Effector memory CD4-positive, alpha-beta T cell (primary cell): ENCODE measurements at places on chromosomes 3 and 15.
A peak's percentile ranks its signal among the peaks of the same experiment; 100 is the strongest.

GRCh38 chr15:96066126-96066525 lies 264.4 kb upstream of the NR2F2 start:
- DNase-seq = no peak

- no peak for DNase-seq
Measured at GRCh38 chr15:77710637-77711036, 77.9 kb upstream of the LINGO1 start.

GRCh38 chr3:76527773-76528172 lies 512.1 kb upstream of the ROBO2 start:
- no peak for DNase-seq

DNA sequence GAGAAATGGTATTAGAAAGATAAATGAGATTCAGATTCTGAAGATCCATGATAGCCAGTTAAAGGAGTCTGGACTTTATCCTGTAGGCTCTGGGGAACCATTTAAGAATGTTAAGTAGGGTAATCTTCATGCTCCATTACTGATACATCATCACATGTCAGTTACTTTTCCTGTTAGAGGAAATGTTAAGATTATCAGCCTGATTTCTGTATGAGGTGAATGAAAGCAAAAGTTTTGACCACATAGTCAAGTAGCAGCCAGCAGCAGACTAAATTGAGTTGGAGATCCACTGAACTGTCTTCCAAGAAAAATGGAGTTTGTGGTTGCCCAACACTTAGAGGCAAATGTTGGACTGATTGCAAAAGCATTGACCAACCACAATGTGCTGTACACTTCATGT lies 4.7 kb upstream of the COPB2 start:
- DNase-seq = no peak

- DNase-seq = no peak
Measured at GRCh38 chr3:69342074-69342473, 43.8 kb downstream of the FRMD4B start.

- DNase-seq = peak; percentile 51
Measured at GRCh38 chr3:33047842-33048834, 48.8 kb downstream of the GLB1 start.

- DNase-seq = no peak
Measured at GRCh38 chr15:43144512-43144911, 11.1 kb downstream of the TMEM62 start.

GRCh38 chr3:113212150-113212843 lies 940 bp downstream of the BOC start:
- DNase-seq = no peak

DNA sequence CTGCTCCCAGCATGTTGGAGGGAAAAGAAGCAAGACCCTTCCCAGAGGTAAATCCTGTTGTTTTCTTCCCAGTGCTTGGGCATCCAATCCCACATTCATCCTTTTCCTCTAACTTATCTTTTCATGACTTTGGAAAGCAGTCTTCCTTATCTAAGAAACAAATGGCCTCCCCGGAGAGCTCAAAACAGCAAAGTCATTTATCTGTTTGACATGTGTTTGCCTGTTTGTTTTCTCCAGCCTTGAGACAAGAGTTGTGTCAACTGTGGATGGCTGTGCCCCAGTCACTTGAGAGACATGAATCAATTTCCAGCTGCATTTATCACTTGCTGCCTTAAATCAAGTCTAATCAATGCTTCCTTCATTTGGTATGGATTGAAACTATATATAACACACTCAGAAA lies 103.9 kb downstream of the SHQ1 start:
- DNase-seq = no peak

GRCh38 chr3:29329986-29330890 lies 49.4 kb downstream of the RBMS3 start:
- no peak for DNase-seq

DNA sequence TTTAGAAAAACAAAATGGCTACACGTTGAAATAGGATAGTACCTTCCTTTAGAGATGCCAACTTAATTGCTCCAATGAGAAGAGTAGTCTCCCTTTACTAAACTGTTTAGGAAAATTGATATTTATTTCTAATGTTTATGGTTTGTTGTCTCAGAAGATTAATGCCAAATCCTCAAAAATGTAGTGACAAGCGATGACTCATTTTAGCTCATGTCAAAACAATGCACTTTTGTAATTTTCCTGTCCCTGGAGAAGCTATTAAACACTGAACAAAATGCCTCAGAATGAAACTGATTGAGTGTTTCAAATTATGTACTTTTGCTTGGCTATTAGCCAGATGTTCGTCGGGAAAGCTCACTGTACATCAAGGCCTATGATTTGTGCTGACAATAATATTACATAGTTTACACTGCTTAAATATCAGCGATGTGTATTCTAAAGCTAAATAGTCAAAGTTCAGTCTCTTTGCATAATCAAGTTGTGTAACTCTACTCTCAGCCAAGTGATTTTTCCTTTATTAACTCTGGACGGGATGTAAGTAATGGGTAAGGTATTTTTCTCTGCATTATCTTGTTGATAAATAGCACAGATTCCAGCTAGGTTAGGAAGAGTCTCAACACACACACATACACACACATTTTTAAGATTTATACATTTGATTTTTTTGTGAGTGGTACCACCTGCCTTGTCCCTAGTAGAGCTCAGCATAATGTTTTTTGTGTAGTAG lies 83.7 kb downstream of the CMSS1 start:
- DNase-seq = no peak

- no peak for DNase-seq
Measured at GRCh38 chr15:66285533-66286280, 7.7 kb upstream of the DIS3L start.

- no peak for DNase-seq
Measured at GRCh38 chr15:49343546-49343945, 79.5 kb upstream of the FGF7 start.

- DNase-seq = no peak
Measured at GRCh38 chr15:30008156-30008555, 74.6 kb upstream of the GOLGA8J start.

DNA sequence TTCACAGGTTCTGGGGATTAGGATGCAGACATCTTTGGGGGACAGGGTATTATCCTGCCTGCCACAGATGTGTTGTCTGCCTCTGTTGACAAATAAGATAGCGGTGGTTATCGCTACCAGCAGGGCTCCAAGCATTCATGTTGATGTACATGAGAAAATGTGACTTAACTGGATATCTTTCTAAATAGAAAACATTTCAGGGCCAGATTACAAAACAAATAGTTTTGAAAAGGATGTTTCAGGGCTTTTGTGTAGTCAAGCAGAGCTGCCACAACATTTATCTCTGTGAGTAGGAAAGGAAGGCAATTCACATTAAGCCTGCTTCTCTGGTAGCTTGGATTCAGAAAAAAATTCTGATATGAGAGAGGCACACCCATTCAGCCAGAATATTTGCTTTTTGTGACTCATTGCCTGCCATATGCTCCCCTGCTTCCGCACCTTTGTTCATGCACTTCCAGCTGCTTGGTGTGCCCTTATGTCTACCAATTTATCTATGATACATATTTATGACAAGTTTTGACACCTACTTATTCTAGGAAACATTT lies 22.8 kb downstream of the PLS1 start:
- DNase-seq = no peak

DNA sequence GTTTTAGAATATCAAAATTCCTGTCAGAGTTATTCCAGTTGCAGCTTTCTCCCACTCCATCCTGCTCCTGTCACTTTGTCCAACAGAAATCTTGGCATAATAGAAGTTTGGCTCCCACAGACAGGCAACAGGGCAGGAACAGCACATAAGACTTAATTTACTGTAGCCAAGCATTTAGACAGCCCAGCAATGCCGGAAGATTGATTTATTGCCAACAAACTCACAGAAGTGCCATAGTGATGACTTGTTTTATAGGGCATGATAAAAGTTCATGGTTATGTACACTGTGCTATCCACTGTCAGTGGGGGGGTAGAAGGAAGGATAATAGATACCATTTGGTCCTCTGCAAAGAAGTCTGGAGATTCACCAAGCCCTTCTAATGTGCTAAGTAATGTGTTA lies 98.3 kb upstream of the CBLB start:
- no peak for DNase-seq

- DNase-seq = no peak
Measured at GRCh38 chr15:24146251-24146650, 459.1 kb upstream of the NDN start.

DNA sequence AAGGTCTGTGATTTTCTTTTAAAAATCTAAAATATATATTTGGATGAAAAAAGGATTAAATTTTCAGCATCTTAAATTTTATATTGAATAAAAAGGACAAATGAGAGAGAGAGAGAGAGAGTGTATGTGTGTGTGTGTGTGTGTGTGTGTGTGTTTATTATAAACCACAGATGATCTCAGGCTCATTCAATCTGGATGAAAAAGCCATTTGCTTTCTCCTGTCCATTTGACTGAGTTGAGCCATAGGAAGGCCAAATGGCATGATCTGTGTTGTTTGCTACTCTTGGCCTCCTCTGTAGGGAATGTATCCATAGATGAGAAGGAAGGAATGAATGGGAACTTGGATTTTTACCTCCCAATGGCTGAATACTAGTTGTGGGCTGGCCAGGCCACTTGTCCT lies 92.5 kb upstream of the MEX3B start:
- no peak for DNase-seq

DNA sequence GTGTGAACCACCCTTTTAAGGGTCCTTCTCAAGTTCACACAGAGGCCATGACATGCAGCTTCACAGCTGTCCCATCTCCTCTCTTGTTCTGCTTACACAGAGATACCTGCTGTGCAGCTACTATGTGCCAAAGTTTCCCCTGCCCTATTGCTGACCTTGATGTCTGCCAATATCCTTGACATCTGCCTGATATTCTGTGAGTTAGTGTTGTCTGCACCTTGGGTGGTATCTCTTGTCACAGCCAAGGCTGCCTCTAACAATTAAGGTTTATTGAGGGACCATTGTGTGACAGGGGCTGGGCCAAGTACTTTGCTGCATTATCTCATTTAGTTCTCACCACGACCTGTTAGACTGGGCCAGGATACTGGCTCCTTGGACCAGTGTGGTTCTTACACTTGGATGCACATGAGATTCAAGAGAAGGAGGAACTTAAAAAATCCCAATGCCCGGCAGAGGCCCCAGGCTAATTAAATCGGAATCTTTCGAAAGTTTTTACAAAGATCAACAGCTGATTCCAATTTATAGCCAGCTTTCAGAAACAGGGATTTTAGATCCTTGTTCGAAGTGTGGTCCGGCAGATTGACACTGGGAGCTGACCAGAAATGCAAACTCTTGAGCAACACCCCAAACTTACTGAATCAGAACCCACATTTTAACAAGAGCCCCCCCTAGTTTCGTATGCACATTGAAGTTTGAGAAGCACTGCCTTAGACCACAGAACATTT lies 178.6 kb downstream of the SATB1 start:
- no peak for DNase-seq

GRCh38 chr3:9704347-9705322 lies 1.0 kb downstream of the CPNE9 start:
- no peak for DNase-seq

DNA sequence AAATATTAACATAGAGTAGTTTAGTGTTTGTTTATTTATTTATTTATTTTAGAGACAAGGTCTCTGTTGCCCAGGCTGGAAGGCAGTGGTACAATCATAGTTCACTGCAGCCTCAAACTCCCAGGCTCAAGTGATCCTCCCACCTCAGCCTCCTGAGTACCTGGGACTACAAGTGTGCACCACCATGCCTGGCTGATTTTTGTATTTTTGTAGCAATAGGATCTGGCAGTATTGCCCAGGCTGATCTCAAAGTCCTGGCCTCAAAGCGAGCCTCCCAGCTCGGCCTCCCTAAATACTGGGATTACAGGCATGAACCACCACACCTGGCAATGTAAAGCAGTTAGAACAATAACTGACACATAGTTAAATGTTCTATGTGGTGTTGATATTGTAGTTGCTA lies 4.4 kb upstream of the ZNF148 start:
- DNase-seq = no peak

GRCh38 chr3:156727519-156728205 lies 53.3 kb downstream of the TIPARP start:
- no peak for DNase-seq

DNA sequence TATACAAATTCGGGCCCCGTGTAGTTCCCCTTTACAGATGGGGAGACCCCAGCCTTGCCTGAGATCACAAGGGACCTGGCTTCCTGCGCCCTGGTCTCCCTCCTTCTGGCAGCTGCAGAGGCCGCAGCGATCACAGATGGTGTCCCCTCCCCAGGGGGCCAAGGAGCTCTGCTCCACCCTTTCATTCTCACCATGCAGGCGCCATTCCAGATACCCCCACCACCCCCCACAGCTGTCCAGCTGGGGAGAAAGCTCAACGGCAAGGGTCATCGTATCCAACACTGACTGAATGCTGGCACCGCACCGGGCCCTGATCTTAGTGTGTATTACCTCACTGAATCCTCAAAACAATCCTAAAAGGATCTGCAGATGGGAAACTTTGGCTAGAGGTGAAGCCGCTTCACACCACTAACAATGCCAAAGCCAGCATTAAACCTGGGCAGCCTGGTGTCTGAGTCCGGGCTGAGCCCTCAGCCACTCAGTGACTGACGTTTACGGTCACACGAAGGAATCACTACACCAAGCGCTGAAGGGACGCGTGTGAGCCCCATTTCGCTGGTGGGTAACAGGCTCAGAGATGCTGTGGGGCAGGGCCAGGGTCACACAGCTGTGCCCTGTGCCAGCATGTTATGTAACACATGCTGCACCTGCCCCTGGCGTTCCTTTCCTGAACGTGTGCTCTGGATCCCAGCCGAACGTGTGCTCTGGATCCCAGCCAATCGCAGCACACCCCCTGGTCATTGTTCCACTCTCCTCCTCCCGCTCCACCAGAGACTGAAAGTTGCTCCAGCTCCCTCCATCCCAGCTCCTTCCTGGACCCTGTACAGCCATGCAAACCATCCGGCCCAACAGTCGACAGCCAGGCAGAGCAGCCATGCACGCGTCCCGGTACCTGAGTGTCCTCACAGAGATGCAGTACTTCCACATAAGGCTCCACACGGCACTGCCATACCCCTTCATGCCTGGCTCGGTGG lies 51.8 kb downstream of the IQSEC1 start:
- no peak for DNase-seq

DNA sequence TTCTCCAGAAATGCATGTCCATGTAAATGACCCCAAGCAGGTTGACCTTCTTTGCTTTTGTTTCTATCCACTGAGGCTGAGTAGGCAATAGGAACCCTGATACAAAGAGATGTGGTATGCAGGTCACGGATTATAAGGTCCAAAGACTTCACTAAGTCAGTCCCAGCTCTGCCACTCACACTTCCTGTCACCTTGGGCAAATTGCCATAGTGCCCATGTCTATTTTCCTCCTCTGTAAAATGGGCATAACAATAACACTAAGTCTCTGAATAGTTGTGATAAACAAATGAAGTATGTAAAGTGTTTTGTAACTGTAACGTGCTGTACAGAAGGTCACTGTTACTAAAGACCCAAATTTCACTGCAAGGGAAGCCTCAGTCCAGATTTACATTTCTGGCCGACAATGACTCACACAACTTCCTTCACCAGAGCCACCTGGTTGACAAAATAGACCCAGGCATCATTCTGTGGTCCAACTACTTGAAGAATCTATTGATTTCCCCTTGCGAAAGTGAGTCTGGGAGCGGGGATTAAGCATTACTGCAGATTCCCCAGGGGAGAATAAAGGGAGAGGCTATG lies 175.4 kb upstream of the LPP start:
- DNase-seq = no peak
